ENCODE measurements at places on chromosomes 13 and 19.

GRCh38 chr19:55525289-55526101 is 11.4 kb downstream of the SBK2 start:
- no peak for DNase-seq

GRCh38 chr13:93689333-93689732 is 462.7 kb downstream of the GPC6 start:
- no peak for DNase-seq

DNA sequence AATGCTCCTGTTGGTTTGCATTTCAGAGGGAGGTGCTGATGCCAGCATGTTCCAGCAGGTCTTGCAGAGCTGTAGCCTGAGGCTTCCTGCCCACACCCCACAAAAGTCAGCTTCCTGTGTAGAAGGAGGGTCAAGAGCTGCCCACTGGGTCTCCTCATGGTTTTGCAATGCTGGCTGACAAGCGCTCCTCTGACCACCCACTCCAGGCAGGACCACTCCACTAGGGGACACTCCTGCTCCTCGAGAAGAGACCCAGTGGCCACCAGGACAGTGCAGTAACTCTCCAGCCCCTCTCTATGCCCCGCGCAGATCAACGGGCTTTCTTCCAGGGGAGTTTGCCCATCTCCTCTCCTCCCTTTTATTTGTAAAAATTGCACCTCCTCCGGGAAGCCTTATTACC is 72.9 kb upstream of the UQCRFS1 start:
- DNase-seq, result peak; percentile 67

DNA sequence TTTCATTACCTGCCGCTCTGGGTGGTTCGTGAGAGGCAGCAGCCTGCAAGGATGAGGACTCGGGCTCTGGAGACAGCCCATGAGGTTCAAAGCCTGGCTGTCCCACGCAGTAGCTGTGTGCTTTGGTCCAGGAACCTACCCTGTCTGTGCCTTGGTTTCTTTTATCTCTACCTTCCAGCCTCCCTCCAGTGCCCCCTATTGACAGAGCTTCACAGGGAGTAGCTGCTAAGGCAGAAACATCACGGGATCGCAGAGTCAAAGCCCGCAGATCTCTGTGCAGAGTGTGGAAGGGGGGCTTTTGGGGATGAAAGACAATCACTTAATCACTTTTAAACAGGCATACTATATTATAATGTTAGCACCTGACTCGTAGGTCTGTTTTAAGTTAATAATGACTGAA is 16.2 kb downstream of the ZNF71 start:
- DNase-seq, result no peak

DNA sequence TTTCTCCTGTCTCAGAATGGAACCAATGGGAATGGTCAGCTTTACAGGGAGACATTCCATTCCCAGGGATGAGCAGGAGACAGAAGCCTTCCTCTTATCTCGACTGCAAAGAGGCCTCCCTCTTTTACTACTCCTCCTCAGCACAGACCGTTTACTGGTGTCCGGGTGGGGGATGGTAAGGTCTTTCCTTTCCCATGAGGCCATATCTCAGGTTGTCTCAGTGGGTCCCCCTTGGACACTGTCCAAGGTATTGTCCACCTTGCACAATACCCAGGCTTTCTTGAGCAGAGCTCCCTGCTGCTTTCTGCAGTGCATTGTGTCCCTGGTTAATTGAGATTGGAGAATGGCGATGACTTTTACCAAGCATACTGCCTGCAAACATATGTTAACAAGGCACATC is 7.5 kb upstream of the ZNF808 start:
- no peak for DNase-seq
